Skeletal muscle tissue (tissue), 5 donors: ENCODE measurements at places on chromosomes 12 and 14. TPM values are rescaled to one million over a fixed set of nuclear protein-coding genes. Genes with fewer than 3 reads are reported as not detected.

The CLSTN3 gene
- total RNA-seq: 15.1 TPM

The CHGA gene
- 0.52 TPM for total RNA-seq

The GPR162 gene
- total RNA-seq: 8.9 TPM

The PIWIL1 gene
- not detected for total RNA-seq
